ENCODE measurements at places on chromosomes 5 and 9. TPM values are rescaled to one million over a fixed set of nuclear protein-coding genes. Genes with fewer than 3 reads are reported as not detected.

The CARD9 gene
- 5.0 TPM for total RNA-seq

The ACOT12 gene
- not detected for total RNA-seq

The ATP6V0E1 gene
- 310 TPM for total RNA-seq

The WDR38 gene
- not detected for total RNA-seq

The PCDHA3 gene
- not detected for total RNA-seq

The TAF1L gene
- not detected for total RNA-seq

The GPR150 gene
- total RNA-seq: 0.74 TPM

The GARIN3 gene
- total RNA-seq: not detected

The SUB1 gene
- total RNA-seq: 161 TPM

The PCDHB4 gene
- total RNA-seq: 2.0 TPM

The DUSP1 gene
- 603 TPM for total RNA-seq

The PCDHGA4 gene
- 5.0 TPM for total RNA-seq

The C1QTNF2 gene
- total RNA-seq: 1.8 TPM

The PALM2AKAP2 gene
- 18.8 TPM for total RNA-seq

The ADAMTS19 gene
- 0.91 TPM for total RNA-seq

The SPINK6 gene
- not detected for total RNA-seq

The FAXDC2 gene
- 54.2 TPM for total RNA-seq

The GFI1B gene
- total RNA-seq: not detected

The SMIM23 gene
- not detected for total RNA-seq

The ZBTB26 gene
- 2.9 TPM for total RNA-seq

The SPEF2 gene
- 8.2 TPM for total RNA-seq

The NTRK2 gene
- 0.43 TPM for total RNA-seq

The FGF10 gene
- total RNA-seq: 1.1 TPM

The SPAAR gene
- total RNA-seq: 3.3 TPM

Measured in adrenal gland (tissue), 19 donors.